ENCODE measurements at places on chromosomes 4 and X.

- DNase-seq = no peak
These were observed 35.5 kb downstream of the F8 start for GRCh38 chrX:154986826-154987575.

- DNase-seq = no peak
These were observed 3.2 kb upstream of the FGF2 start for GRCh38 chr4:122823476-122823875.

GRCh38 chr4:16694173-16694883 lies 204.1 kb downstream of the LDB2 start:
- no peak for DNase-seq

DNA sequence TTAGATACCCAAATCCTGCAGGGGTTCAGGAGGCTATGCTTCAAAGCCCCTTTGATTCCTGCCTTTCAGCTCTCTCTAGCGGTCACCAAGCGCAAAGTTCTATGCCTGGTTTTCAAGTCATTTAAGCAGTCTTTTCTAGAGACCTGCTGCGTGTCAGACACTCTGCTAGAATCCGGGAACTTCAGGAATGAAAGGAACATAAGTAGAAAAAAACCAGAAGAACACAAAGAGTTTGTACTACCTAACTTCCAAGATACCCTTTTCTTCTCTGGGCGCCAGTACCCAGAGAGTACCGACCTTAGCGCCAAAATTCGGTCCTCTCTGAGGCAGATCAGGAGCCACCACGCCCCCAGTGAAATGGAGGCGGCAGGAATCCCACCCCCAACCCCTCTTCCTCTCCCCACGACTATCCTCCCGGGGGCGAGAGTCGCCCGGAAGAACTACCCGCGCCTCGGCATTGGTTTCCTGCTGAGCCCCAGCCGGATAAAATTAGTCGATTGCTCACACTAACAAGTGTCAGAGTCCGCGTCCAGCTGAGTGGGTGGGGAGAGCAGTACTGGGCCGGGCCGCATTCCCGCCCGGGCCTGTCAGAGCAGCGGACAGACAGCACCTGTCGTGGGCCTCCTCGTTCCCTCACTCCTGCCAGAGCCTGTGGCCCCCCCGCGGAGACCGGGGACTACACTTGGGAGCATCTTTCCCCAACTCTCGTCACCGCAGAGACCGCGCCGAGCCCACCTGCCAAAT lies 78.8 kb downstream of the RLIM start:
- no peak for DNase-seq

GRCh38 chr4:127622921-127623796 lies 9.6 kb upstream of the INTU start:
- DNase-seq = no peak

GRCh38 chr4:72326692-72327632 lies 242.1 kb downstream of the ADAMTS3 start:
- no peak for DNase-seq

DNA sequence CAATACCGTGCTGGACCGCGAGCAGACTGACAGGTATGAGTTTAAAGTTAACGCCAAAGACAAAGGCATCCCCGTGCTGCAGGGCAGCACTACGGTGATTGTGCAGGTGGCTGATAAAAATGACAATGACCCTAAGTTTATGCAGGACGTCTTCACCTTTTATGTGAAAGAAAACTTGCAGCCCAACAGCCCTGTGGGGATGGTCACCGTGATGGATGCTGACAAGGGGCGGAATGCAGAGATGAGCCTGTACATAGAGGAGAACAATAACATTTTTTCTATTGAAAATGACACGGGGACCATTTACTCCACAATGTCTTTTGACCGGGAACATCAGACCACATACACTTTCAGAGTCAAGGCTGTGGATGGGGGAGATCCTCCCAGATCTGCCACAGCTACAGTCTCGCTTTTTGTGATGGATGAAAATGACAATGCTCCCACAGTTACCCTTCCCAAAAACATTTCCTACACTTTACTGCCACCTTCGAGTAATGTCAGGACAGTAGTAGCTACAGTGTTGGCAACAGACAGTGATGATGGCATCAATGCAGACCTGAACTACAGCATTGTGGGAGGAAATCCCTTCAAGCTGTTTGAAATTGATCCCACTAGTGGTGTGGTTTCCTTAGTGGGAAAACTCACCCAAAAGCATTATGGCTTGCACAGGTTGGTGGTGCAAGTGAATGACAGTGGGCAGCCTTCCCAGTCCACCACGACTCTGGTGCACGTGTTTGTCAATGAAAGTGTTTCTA lies 3.2 kb downstream of the PCDH7 start:
- DNase-seq = no peak

GRCh38 chr4:14035076-14035475 lies 407.6 kb upstream of the BOD1L1 start:
- DNase-seq = no peak

DNA sequence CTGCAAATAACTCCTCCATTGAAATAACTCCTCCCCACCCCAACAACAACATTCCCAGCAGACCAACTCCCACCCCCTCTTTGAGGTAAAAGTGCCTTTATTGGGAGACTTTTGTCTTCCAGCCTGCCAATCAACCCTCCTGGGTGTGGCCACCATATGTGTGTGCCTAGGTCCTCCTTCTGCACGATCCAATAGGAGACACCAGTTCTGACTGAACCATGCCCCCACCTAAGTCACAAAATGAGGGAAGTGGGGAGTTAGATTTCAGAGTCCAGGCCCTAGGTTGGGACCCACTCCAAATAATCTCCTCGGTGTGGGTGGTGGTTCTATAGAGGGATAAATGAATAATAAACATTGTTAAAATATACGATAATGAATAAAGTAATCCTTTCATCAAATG lies 3.0 kb downstream of the PLP2 start:
- DNase-seq = no peak

GRCh38 chr4:154399259-154399974 lies 92.2 kb downstream of the DCHS2 start:
- no peak for DNase-seq

GRCh38 chr4:181475359-181475758 lies 767.8 kb upstream of the TENM3 start:
- no peak for DNase-seq

DNA sequence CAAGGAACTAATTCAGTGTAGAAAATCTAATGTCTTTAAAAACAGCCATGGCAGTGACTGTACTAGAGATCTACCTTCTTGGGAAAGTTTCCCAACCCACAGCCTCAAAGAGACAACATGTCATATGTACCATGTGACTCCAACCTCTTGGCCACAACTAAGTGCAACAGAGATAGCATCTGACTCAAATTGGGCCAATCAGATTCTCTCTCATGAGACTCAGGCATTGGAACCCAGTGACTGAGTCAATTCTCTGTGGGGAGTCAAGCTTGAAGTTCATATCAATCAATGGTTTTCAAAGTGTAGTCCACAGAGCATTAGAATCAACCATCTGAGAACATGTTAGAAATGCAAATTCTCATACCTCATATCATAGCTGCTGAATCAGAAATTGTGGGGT lies 123.3 kb downstream of the MBNL3 start:
- DNase-seq = no peak

- no peak for DNase-seq
These were observed 5.7 kb upstream of the DGAT2L6 start for GRCh38 chrX:70171624-70172023.
